CD4-positive, alpha-beta T cell (primary cell): ENCODE measurements at places on chromosomes 1 and 21. TPM values are rescaled to one million over a fixed set of nuclear protein-coding genes. Genes with fewer than 3 reads are reported as not detected.

DNA sequence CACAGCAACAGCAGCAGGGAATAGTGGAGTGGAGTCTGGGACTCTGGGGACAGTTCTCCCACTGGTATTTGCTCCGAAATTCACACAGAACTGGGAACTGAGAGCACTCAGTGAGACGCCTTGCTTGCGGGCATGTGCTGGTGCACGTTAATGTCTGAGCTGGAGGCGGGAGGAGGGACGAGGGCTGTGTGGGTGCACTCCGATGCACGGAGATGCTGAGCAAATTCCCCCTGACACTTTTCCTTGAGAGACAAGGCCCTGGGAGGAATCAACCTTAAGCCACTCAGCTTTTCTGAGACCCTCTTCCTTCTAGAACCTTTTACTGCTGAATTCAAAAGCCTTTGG, 2.8 kb downstream of the RGS8 start:
- no peak for DNase-seq

GRCh38 chr1:234565132-234565531, 44.8 kb downstream of the IRF2BP2 start:
- DNase-seq, result no peak

DNA sequence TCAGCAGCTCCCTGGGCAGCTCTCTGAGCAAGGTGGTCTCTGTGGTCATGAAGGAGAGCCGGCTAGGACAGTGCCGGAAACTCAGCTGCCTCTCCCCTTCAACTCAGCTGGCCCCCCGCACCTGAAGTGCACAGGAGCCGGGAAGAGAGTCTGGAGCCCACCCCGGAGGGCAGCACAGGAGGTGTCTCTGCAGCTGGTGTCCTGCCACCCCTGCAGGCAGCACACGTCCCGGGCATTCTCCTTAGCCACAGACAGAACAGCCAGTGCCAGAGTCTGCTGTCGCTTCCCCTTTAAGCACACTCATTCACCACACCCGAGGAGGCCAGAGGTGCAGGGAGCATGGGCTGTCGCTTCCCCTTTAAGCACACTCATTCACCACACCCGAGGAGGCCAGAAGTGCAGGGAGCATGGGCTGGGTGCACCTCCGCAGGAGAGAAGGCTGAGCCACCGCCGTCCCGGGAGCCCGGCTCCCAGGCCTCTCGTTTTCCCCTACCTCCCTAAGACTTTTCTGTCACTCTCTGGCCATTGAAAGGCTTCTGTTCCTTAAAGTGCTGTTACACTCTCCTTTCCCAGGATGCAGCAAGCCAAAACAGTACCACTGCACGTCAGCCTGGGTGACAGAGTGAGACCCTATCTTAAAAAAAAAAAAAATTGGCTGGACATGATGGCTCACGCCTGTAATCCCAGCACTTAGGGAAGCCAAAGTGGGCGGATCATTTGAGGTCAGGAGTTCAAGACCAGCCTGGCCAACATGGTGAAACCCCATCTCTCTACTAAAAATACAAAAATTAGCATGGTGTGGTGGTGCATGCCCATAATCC, 16.9 kb upstream of the SAMD11 start:
- DNase-seq, result no peak

DNA sequence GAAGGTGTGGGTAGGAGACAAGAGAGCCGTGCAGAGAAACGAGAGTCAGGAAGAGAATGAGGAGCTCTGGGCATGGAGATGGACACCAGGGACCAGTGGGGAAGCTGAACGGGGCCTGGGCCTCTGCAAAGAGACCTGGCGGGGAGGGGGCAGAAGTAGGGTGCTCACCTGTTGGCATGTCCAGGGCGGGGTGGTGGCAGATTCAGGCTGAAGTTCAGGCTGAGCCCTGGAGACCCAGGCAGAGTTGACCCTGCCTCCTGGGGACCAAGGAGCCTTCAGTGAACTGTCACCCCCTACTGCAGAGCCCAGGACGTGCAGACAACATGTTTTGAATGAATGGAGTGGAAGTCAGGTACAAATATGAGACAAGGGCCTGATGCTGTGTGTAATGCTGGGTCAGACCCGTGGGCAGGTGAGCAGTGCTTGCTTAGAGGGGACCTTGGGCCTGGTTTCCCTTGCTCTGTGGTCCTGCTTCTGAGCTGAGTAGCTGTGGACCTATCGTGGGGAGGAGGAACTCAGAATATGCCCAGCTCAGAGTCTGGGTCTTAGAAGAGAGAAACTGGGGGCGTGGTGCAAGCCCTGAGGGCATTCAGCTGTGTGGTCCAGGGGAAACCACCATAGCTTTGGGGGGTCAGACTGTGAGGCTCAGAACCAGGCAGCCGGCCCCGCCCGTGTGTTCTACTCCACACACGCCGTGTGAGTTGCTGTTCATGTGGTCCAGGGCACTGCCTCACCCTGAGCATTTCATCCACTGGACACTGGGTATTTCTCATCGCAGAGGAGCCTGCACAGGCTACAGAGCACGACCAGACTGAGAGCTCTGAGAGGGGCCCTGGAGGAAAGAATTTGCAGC, 21.3 kb upstream of the UMODL1 start:
- DNase-seq, result no peak

DNA sequence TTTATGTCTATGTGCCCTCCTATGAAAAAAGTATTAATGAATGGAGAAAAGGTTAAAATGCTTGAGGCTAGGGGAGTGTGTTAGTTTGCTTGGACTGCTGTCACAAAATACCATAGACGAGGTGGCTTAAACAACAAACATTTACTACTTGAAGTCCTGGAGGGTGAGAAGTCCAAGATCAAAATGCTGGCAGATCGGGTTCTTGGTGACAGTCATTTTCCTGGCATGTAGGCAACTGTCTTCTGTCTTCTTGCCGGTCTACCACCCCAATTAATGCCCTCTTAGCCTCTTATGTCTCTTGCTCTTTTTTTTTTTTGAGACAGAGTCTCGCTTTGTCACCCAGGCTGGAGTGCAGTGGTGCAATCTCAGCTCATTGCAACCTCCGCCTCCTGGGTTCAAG, 15.0 kb downstream of the ARID1A start:
- no peak for DNase-seq

GRCh38 chr21:40291560-40291959, 424.3 kb downstream of the PCP4 start:
- no peak for DNase-seq

DNA sequence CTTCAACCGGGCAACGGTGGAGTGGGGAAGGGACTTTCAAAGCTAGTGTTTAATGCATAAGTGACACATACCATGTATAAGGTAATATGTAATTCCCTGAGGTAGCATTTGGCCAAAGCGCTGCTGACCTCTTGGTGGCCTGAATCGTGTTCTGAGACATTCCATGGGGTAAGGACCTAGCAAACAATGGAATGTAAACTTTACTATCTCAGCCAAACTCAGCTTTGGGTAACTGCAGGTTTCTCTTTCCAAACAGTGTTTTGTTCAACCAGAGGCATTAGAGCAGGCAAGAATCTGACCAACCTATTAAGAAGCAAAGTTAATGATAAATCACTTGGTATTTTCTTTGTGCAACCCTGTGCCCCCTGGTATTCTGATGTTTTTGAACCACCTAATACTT, 22.0 kb downstream of the TGFB2 start:
- no peak for DNase-seq

DNA sequence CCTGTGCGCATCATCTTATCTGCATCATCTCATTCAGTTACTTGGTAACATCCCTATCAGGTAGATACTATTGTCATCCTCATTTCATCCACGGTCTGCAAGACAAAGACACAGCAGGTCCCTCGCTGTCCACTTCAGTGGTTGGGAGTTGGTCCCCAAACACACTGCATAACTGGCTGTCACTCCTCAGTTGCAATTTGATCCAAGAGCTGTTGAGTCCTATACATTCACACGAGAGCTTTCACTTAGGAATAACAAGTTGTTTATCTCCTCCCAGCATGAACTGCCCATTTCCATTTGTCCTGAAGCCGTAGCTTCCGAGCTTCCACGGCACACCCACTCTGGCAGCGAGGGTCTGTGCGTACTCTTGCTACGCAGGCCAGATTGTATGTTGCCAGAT, 472.0 kb downstream of the CAMTA1 start:
- DNase-seq, result no peak

DNA sequence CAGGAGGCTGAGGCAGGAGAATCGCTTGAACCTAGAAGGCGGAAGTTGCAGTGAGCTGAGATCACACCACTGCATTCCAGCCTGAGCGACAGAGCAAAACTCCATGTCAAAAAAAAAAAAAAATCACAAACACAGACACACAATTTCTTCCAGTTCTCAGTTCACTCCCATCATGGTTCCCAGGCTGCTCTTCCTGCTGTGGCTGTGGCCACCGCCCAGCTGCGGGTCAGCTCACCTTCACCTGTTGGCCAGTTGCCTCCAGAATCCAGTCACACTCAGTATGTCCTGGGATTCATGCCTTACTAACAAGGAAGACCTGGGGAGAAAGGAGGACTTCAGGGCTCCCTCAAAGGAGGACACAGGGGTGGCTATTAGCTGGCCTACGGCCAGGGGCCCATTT, 45.9 kb upstream of the SLC25A33 start:
- no peak for DNase-seq

DNA sequence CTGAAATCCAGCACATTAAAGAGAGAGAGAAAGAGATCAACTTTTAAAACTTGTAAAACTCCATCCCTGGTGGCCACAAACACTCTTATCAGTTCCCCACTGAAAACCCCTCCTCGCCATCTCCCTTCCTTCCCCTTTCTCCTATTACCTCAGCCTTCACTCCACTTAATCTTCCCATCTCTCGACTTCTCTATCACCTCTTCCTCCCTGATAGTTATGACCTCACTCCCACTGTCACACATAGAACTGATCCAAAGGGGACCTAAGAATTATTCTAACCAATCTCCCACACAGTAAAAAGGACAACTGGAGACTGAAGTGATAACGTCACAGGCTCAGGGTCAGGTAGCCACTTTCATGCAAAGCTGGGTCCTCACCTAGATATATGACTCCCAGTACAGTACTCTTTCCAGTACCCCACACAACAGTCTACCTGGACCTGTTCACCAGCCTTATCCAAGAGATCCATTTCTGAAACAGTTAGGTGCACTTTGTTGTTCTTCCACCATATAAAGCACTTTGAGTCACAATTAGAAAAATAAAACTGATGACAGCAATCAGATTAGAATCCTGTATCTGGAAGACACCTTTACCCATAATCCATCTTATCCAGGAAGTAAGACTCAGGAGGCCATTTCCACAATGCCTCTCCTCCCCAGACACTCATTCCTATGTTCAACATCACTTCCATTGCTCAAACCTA, 324.8 kb downstream of the SMYD3 start:
- no peak for DNase-seq

The KRTAP19-3 gene
- total RNA-seq, result not detected

The CATSPERE gene
- 1.4 TPM for total RNA-seq

The EPHA2 gene
- total RNA-seq, result not detected
